ENCODE measurements at places on chromosomes 2 and 18. TPM values are rescaled to one million over a fixed set of nuclear protein-coding genes. Genes with fewer than 3 reads are reported as not detected.

DNA sequence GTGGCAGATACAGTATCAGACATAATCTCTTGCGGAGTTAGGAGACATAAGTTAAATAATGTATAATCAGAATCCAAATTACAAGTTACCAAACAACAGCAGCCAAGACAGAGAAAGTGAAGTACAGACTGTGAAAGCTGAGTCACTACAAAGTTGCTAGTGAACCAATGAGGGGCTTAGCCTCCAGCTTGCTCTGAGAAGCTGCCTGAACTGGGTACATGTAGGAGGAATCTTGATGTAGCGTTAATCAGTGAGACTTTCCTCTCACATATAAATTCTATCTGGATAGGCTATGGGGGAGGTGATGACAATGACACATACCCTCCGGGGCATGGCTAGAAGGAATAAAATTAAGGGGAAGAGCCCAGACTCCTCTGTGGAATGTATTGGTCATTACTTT lies 1234.3 kb upstream of the DDX18 start:
- no peaks in the 10 kb centered on the region for H3K27me3 ChIP-seq
- H3K36me3 ChIP-seq = no peaks in the 10 kb centered on the region
- H3K4me1 ChIP-seq = no peaks in the 10 kb centered on the region
- no peak overlapping the region for H3K27ac ChIP-seq
- H3K4me3 ChIP-seq = no peak overlapping the region

The CHAC2 gene
- 3.8 TPM for polyA plus RNA-seq

The COL4A4 gene
- 0.08 TPM for polyA plus RNA-seq

The IL36G gene
- polyA plus RNA-seq = not detected

DNA sequence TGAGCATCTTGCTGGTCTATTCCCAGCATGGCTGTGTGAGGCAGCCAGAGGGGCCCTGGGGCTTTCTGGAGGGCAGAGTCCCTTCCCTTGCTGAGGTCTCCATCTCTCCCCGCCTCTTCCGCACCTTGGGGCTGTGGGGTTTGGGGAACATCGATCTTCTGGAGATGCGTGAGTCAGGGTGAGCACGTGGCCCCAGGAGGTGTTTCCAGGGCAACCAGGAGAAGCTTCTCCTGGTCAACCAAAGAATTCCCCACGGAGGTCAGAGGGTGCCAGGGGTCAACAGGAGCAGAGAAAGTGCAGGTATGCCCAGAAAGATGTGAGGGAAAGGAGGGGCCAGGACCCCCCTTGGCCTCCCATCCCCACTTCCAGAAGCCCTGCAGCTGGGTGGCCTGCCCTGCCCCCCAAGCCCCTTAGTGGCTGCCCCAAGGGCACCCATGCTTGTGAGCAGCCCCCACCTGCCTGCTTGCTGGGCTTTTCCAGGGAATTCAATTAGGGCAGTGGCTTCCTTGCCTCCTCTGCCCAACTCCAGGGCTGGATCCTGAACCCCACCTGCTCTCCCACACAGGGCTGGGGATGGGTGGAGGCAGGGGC lies 2.8 kb upstream of the PROM2 start:
- DNase-seq = no peak
- no peaks in the 10 kb centered on the region for H3K4me1 ChIP-seq
- H3K27me3 ChIP-seq = no peaks in the 10 kb centered on the region
- no peak overlapping the region for H3K4me3 ChIP-seq

DNA sequence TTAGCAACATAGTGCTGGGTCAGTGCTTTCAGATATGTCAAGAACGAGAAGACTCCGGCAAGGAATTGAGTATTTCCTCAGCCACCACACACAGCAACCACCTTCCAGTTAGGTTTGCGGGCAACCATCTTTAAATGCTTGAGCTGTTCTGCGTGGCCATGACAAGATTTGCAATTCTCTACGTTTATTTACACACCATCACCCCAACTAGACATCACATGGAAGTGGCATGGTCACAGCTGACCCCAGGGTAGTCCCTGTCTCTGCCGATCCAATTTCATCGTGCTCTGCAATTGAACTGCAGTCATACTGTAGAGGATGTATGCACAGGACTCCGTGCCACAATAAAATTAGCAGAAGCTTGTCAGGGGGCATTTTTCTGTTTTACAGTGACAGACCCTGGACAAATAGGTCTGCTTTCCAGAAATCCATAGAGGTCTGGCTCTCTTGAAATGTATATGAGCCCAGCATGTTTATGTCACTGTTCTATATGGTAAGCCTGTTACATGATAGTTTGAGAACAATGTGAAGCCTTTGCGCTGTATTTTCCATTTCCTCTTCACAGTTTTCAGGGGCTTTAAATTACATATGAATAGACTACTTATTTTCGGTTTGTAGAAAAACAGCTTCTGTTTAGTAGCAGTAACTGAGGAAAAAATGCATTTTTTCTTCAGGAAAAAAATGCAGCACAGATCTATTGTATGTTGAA lies 605.2 kb downstream of the NR4A2 start:
- no peak overlapping the region for H3K27ac ChIP-seq
- H3K4me3 ChIP-seq = no peak overlapping the region
- no peaks in the 10 kb centered on the region for H3K4me1 ChIP-seq
- DNase-seq = no peak
- H3K27me3 ChIP-seq = no peaks in the 10 kb centered on the region

DNA sequence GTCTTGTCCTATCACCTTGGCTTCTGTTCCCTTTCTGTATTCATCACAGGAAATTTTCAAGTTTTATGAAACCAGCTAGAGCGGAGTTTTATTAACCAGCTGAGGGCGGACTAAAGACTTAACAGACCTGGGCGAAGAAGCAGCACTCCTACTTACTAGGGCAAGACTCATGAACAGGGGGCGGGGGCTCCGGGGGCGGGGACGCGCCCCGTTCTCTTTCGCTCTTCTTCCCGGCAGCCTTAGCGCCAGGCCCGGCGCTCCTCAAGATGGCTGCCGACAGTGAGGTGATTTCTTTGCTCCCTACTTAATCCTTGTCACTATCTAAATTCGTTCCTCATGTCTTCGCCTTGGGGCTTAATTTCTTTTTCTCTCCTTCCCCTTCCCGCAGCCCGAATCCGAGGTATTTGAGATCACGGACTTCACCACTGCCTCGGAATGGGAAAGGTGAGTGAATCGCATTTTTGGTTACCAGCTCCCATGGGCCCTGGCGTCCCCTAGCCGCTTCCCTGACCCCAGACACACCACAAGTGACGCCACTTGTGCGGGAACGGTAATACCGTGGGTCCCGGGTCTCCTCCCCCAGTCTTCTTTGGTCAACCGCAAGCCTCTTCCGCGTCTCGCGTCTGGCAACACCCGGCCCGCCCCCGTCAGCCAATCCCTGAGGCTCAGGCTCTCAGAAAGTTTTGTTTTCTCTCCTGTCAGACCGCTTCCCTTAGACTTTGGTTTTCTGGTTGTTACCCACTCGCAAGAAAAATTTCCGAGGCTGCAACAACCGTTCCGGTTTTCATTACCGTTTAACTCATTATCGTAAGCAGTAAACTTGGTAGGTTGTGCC lies at the start of gene RAB3GAP1:
Gene RAB3GAP1 (plus strand): TSS at position 251 of the 835 bp plus-strand sequence. CDS start 16 bp downstream, at position 267.
- peak within 1 kb of the TSS; percentile 99 for H3K27ac ChIP-seq
- no peaks in the 10 kb centered on the region for H3K27me3 ChIP-seq
- H3K36me3 ChIP-seq = no peaks in the 10 kb centered on the region
- H3K4me1 ChIP-seq = peaks cover 28% of the 10 kb centered on the region

DNA sequence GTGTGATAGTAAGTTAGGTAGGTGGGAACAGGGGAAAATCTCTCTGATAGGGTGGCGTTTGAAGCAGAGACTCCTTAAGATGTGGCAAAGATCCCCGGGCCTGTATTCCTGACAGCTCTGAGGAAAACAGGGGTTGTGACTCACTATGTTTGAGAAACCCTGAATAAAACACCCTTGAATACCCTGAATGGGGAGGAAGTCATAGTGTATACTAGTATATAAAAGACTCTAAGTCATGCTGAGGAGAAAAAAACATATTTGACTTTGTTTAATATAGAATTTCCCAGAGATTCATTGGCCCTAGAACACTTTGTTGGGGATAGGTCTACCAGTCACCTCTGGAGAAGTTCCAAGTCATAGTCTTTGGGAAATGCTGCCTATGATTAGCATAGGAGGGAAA lies 590.9 kb downstream of the IRS1 start:
- H3K27ac ChIP-seq = no peak overlapping the region
- H3K4me3 ChIP-seq = no peak overlapping the region
- no peaks in the 10 kb centered on the region for H3K4me1 ChIP-seq
- H3K36me3 ChIP-seq = no peaks in the 10 kb centered on the region
- DNase-seq = no peak
- no peaks in the 10 kb centered on the region for H3K27me3 ChIP-seq

The FEV gene
- not detected for polyA plus RNA-seq

DNA sequence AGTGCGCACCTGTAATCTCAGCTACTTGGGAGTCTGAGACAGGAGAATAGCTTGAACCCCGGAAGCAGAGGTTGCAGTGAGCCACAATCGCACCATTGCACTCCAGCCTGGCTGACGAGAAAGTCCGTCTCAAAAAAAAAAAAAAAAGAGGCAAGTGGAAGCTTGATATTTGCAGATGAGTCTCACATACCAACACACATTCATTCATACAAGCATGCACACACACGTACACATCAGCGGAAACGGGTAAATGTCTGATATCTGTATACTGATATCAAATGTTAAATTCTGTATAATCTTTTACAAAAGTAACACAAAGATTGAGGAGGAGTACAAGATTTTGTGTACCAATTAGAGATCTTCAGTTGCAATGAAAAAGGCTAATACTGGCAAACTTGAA lies 47.8 kb upstream of the SPOPL start:
- no peak for DNase-seq
- H3K27ac ChIP-seq = no peak overlapping the region
- H3K4me3 ChIP-seq = no peak overlapping the region

GRCh38 chr18:38932752-38933151 lies 1367.2 kb upstream of the CELF4 start:
- H3K4me3 ChIP-seq = no peak overlapping the region
- H3K36me3 ChIP-seq = no peaks in the 10 kb centered on the region
- H3K27ac ChIP-seq = no peak overlapping the region
- H3K4me1 ChIP-seq = no peaks in the 10 kb centered on the region

DNA sequence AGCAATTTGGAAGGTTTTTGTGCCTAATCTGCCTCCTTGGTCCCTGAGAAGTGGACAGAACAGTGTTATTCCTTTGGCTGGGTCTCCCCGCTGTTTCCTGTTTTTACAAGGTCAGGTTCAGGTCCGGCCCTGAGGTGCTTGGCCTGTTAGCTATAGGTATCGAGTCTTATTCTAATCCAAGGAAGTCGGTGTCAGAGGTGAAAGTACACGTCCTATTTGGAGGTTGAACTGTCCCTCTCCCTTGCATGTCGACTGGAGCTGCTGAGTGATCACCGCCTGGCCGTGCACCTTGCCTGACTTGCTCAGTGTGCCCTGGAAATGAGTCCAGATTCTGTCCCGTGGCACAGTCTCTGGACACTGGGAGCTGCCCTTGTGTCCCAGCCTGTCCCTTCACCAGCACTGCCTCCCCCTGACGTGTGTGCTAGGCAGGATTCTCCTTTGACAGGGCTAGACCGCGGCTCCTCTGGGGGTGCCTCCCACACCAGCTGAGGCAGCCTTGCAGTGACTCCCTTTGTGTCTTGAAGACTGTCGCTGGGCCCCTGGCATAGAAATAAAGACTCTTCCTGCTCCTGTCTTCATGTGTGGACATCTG lies 65.7 kb upstream of the RBM44 start:
- H3K4me3 ChIP-seq = no peak overlapping the region
- no peak overlapping the region for H3K27ac ChIP-seq
- peaks cover 28% of the 10 kb centered on the region for H3K4me1 ChIP-seq
- no peak for DNase-seq

The C1GALT1C1L gene
- polyA plus RNA-seq = not detected

The DSEL gene
- polyA plus RNA-seq = 1.1 TPM

GRCh38 chr2:128162266-128162665 lies 71.3 kb downstream of the UGGT1 start:
- H3K4me3 ChIP-seq = no peak overlapping the region
- no peak overlapping the region for H3K27ac ChIP-seq
- peaks cover 54% of the 10 kb centered on the region for H3K36me3 ChIP-seq
- H3K4me1 ChIP-seq = no peaks in the 10 kb centered on the region

GRCh38 chr2:25161055-25161781 lies 7.2 kb downstream of the POMC start:
- peak overlapping the region; percentile 43 for H3K4me3 ChIP-seq
- peak; percentile 80 for DNase-seq
- H3K27me3 ChIP-seq = no peaks in the 10 kb centered on the region
- H3K27ac ChIP-seq = no peak overlapping the region
- no peaks in the 10 kb centered on the region for H3K36me3 ChIP-seq
- H3K4me1 ChIP-seq = peaks cover 6% of the 10 kb centered on the region

The ALPG gene
- not detected for polyA plus RNA-seq

The MAB21L4 gene
- not detected for polyA plus RNA-seq

- H3K4me1 ChIP-seq = no peaks in the 10 kb centered on the region
- H3K4me3 ChIP-seq = no peak overlapping the region
- H3K27ac ChIP-seq = no peak overlapping the region
- peaks cover under 1% of the 10 kb centered on the region for H3K36me3 ChIP-seq
Observed at GRCh38 chr2:10776231-10776977, 36.2 kb downstream of the PDIA6 start.

The CFC1 gene
- not detected for polyA plus RNA-seq

The TCF7L1 gene
- polyA plus RNA-seq = 0.07 TPM

The GPR45 gene
- polyA plus RNA-seq = not detected

All from CD8-positive, alpha-beta memory T cell (primary cell).